Cardiac fibroblast (primary cell): ENCODE measurements at places on chromosomes 11 and 22.

DNA sequence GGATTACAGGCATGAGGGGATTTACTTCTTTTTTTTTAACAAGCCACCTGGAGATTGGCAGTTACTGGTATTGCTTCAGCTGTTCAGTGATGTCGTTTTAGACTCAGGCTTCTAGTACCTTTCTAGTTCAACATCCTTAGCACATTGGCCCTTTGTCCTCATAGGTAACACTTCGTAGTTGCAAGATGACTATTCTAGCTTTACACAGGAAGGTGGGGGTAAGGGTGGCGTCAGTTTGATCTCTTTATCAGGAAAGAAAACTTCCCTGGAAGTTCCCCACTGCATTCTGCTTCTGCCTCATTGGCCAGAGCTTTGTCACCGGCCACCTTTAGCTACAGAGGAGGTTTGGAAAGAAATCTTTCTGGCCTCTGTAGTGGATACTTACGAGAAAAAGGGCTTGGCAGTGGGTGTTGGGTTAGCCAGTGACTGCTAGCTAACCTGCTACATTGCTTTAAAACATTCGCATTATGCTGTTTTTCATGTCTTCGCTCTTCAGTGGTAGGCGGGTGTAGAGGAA is 40.7 kb downstream of the SFI1 start:
- DNase-seq = no peak

DNA sequence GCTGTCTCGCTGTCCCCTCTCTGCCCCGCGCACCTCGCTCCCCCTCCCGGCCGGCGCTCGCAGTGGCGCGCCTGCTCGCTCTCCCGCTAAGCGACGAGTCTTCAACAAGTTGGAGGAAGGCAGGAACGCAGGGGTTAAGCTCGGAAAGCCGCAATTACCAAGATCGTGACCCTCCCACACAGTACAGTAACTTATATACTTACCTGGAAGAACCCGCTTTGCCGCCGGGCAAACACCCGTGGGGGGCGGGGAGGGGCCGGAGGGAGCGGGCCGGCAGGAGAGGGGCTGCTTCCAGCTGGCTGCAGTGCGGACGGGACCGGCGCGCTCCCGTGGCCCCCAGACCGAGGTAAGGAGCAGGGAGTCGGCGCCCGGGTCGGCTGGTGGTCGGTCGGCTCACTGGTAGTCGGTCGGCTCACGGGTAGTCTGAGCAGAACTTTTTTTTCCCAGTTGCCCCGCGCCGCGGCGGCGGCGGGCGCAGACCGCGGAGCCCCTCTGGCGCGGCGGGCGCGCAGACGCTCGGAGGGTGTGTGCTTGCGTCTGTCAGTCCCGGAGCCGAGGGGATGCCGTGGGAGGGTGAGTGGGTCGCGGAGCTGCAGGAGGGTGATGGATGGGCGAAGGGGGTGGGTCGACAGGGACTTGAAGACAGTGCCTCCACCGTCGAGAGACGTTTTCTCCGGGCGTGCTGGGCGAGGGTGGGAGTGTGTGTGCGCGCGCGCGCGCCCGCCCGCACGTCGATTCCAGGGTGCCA is 101.2 kb upstream of the HSD17B12 start:
- DNase-seq = peak; percentile 44

DNA sequence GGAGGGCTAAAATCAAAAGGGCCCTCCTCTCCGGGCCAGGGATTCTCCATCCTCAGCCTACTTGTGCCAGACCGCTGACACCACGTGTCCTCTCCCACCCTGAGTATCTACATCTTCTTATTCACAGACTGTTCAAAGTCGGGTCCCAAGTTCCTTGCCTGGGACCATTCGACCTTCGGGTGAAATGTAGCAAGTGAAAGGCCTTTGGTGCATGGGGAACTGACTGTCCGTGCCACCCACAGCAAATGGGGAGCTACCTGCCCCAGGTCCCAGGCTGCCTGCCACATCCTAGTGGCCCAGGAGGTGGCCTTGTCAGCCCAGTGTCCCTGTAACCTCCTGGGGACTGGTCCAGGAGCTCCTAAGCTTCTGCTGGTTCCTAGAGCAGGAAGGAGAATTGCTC is 67.3 kb downstream of the RTL6 start:
- DNase-seq = no peak

DNA sequence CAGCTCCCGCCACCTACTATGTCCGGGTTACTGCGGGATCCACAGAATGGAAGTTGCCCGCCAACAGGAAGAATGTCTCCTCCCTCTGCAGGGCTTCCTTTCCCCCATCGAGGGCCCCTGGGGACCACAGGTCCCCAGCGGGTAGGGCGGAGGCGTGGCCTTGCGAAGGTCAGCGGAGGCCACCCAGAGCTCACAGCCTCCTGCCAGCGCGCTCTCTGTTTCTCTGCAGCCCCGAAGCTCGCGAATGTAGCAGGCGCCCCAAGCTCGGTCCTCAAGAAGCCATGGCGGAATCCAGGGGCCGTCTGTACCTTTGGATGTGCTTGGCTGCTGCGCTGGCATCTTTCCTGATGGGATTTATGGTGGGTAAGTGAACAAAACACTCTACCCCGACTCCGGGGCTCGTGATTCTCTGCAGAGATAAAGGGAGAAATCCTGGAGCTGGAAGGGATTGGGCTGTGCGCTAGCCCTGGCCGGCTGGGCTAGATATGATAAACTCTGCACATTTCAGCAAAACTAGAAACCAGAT is at the start of gene NAALAD2:
Gene NAALAD2 (plus strand): TSS at position 186 of the 526 bp plus-strand sequence. CDS start 96 bp downstream, at position 282.
- DNase-seq = peak; percentile 38

DNA sequence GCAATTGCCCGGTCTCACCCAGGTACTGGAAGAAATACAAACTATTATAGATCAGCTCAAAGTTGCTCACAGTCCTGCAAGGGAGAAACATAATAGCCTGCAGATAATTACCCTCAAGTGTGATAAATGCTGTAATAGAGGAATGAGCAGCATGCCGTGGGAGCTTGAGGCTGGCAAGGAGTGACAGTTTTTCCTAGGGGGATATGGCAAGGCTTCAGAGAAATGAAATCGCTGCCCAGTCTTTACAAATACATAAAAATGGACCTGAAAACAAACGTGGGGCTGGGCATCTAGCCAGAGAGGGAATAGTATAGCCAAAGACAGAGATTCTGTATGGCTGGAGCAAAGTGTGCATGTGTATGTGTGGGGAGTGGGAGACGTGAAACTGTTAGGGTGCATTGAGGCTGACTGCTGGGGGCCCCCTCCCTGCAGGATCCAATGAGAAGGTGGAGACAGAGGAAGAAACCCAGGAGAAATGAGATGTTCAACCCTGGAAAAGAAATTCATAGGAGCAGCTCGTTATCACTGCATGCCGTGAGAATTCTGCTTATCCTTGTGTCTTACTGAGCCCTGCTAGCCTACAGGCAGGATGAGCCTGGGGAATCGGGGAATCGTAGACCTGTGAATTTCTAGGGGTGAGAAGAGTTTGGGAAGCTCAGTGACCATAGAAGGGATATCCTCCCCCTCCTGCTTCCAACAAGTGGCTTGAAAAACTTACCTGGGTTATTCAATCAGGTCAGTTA is 167.0 kb downstream of the LDLRAD3 start:
- DNase-seq = no peak

GRCh38 chr11:28009996-28010395 is 98.0 kb downstream of the KIF18A start:
- no peak for DNase-seq
